Endothelial cell (in vitro differentiated cells): ENCODE measurements at places on chromosomes 11 and 22.
A peak's percentile ranks its signal among the peaks of the same experiment; 100 is the strongest.

GRCh38 chr11:125343718-125344131 lies 152.3 kb downstream of the FEZ1 start:
- H3K4me1 ChIP-seq: peaks cover 47% of the 10 kb centered on the region
- peaks cover 10% of the 10 kb centered on the region for H3K36me3 ChIP-seq
- DNase-seq: no peak

DNA sequence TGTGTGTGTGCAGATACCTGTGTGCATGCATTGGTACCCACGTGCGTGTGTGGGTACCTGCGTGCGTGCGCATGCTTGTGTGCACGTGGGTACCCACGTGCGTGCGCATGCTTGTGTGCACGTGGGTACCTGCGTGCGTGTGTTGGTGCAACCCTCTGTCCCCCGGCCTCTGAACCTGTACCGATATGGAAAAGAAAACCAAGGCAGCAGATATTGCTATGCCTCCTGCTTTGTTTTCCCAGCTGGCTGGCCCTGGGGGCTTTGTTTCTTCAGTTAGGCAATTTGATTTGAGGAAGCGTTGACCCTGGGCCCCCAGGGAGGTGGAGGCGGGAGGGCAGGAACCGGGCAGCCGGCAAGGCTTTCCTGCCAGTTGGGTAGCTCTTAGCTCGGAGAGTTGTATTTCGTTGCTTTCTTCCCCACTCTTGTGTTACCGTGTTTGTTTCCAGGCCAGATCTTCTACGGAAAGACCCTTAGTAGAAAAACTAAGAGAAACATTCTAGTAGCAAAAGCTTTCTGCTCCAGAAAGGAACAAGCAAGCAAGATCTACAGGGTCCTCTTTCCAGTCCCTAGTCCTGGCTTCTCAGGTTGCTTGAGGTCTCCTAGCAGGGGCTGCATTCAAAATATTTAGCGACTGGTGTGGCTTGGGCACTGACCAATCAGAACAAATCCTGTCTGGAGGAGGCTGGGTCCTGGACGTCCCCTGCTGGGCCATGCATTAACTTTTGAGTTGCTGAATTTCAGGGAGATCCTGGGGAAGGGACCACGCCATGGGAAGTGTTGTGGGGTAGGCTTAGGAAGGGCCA lies 26.3 kb upstream of the SORL1-AS1 start:
- H3K4me1 ChIP-seq: peaks cover 49% of the 10 kb centered on the region
- H3K27me3 ChIP-seq: peaks cover 4% of the 10 kb centered on the region
- H3K27ac ChIP-seq: peak overlapping the region; percentile 87

- no peak overlapping the region for H3K27ac ChIP-seq
- no peak for DNase-seq
These were observed 60.4 kb upstream of the UBASH3B start for GRCh38 chr11:122594986-122595645.

DNA sequence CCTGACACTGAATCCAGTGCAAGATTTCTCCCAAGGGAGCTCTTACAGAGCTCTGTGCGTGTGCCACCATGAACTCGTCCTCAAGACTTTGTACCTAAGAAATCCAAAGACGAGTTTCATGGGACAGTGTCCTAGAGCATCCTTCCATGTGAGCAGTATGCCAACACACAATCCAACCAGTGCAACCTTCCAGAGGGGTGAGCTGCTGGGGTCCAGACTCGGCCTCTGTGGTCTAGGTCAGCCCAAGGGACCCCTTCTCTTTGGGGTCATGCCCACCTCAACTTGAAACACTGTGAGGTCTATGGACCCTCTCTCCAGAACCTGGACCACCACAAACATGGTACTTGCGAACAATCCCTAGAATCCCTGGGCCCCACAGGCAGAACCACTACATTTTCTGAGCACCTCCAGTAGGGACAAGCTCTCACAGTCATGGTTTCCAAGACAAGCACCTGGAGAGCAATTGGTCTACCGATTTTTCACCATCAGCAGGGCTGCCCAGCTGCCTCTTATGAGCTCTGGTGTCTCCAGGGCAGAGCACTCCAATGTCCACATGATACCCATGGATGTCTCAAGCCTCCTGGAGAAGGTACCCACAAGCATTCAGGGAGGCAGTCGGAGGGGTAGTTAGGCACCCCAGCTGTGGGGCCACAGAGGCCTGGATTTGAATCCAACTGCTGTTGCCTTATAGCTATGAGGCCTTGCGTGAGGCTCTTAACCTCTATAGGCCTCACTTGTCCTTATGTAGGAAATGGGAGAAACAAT lies 7.7 kb downstream of the CHST1 start:
- peak overlapping the region; percentile 31 for H3K4me3 ChIP-seq
- peak overlapping the region; percentile 86 for H3K27ac ChIP-seq
- no peak for DNase-seq

DNA sequence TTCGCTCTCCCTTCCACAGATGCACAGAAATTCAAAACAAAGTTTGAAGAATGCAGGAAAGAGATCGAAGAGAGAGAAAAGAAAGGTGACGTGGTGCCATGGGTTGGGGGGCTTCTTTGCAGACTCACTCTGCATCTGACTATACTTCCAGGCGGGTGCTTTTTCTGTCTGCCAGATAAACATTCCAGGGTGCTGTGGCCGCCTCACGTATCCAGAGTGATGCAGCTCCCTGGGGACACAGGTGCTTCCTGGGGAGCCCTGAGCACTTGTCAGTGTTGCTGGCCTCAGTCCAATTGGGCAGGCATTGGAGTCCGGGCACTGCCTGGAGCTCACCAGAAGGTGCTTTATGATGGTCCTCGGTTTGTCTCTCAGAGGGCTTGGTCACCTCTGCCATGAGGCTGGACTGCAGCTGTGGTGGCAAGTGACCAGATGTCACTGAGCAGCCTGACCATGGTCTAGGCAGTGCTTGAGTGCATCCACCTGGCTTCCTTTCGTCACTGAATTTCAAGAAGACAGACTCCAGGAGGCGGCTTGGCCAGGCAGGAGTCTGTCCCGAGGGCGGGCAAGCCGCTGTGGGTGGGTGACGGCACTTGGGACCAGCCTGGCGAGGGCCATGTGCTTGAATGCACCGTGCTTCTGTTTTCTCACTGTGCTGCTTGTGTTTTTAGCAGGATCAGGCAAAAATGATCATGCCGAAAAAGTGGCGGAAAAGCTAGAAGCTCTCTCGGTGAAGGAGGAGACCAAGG lies 5.1 kb upstream of the ZDHHC8 start:
- H3K4me3 ChIP-seq: no peak overlapping the region
- no peaks in the 10 kb centered on the region for H3K4me1 ChIP-seq
- no peak for DNase-seq
- peaks cover 24% of the 10 kb centered on the region for H3K36me3 ChIP-seq
- H3K27ac ChIP-seq: no peak overlapping the region

DNA sequence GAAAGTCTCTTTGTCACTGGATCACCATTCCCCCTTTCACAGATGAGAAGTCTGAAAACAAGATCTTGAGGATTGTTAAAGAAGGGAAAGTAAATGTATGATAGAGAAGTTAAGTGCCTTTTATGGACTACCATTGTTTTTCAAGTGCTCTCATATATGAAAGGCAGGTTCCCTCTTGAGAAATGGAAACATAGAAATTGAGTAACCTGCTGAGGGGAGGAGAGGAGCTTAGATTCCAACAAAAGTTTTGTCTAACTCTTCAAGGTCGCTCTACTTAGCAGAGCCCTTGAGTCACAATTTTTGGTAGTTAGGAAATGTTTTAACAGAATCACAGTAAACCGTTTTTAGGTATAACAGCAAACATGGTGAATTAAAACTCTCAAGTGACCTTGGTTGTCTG lies 80.1 kb downstream of the SVIP start:
- no peak overlapping the region for H3K27ac ChIP-seq
- H3K4me1 ChIP-seq: peaks cover 8% of the 10 kb centered on the region
- H3K4me3 ChIP-seq: no peak overlapping the region
- H3K27me3 ChIP-seq: no peaks in the 10 kb centered on the region
- H3K36me3 ChIP-seq: no peaks in the 10 kb centered on the region

GRCh38 chr11:1597331-1597993 lies 632 bp downstream of the KRTAP5-2 start:
- no peak for DNase-seq
- H3K27me3 ChIP-seq: no peaks in the 10 kb centered on the region
- H3K36me3 ChIP-seq: no peaks in the 10 kb centered on the region
- peak overlapping the region; percentile 15 for H3K4me3 ChIP-seq
- no peak overlapping the region for H3K27ac ChIP-seq
- peaks cover 25% of the 10 kb centered on the region for H3K4me1 ChIP-seq

DNA sequence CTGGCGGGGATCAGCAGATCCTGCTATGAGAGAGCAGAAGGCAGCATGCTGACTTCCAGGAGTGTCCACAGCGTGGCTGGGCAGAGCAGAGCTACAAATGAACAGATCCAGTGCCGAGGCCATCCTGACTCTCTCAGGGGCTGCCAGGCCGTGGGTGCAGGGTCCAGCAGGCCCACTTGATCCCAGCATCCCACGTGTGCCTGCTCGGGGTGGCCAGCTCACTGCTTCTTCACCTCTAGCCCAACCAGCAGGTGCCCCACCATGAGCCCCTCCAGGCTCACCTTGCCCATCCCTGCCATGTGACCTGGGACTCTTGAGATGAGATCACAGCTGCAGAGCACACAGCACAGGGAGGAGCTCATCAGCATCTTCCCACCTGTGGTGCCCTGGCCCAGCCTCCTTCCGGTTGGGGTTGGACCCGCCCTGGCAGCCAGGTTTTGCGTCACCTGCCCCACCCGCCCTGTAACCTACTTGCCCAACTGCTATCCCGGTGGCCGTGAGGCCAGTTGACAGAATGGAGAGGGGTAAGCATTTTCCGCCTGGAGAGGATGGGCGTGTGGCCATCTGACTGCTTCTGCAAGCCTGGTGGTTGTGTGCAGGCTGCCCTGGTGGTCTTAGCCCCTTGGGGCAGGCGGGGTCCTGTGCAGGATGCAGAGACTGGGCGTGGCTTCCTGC lies 11.0 kb downstream of the TANGO2 start:
- no peak overlapping the region for H3K4me3 ChIP-seq
- H3K4me1 ChIP-seq: peaks cover 2% of the 10 kb centered on the region
- no peak for DNase-seq
- no peak overlapping the region for H3K27ac ChIP-seq
- H3K36me3 ChIP-seq: no peaks in the 10 kb centered on the region
- H3K27me3 ChIP-seq: peaks cover 6% of the 10 kb centered on the region

DNA sequence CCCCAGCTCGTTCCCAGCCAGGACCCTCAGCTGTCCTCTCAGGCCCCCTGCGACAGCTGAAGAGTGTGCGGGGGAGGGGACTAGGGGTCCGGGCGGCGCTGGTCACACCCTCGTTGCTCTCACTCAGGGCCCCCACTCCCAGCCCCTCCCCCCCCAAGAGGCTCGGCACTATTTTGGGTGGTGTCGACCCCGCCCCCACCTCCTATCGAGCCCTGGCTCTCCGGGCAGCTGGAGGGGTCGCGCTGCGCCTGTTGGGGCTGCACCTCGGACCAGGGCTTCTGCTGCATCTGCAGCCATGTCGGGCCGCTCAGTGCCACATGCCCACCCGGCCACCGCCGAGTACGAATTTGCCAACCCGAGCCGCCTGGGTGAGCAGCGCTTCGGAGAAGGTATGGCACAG lies at the start of gene HSPB2:
TSS of gene HSPB2 (plus strand) at position 200 of the 400 bp plus-strand sequence. CDS start at position 296, 96 bp downstream.
- no peak for DNase-seq
- peaks cover 14% of the 10 kb centered on the region for H3K4me1 ChIP-seq
- H3K27ac ChIP-seq: no peak within 1 kb of the TSS
- H3K4me3 ChIP-seq: no peak within 1 kb of the TSS
- peaks cover 6% of the 10 kb centered on the region for H3K27me3 ChIP-seq

- H3K4me3 ChIP-seq: no peak overlapping the region
- H3K27me3 ChIP-seq: no peaks in the 10 kb centered on the region
- H3K27ac ChIP-seq: no peak overlapping the region
- no peaks in the 10 kb centered on the region for H3K4me1 ChIP-seq
- no peaks in the 10 kb centered on the region for H3K36me3 ChIP-seq
- no peak for DNase-seq
These were observed 165.2 kb upstream of the RAG2 start for GRCh38 chr11:36763187-36763586.

- peaks cover 2% of the 10 kb centered on the region for H3K4me1 ChIP-seq
- H3K36me3 ChIP-seq: no peaks in the 10 kb centered on the region
- no peak overlapping the region for H3K27ac ChIP-seq
- H3K27me3 ChIP-seq: peaks cover 2% of the 10 kb centered on the region
These were observed 31.6 kb upstream of the SHANK2 start for GRCh38 chr11:71283971-71284441.

GRCh38 chr11:81080476-81080875 lies 1639.6 kb upstream of the TENM4 start:
- no peak for DNase-seq
- H3K4me1 ChIP-seq: no peaks in the 10 kb centered on the region
- no peak overlapping the region for H3K4me3 ChIP-seq

DNA sequence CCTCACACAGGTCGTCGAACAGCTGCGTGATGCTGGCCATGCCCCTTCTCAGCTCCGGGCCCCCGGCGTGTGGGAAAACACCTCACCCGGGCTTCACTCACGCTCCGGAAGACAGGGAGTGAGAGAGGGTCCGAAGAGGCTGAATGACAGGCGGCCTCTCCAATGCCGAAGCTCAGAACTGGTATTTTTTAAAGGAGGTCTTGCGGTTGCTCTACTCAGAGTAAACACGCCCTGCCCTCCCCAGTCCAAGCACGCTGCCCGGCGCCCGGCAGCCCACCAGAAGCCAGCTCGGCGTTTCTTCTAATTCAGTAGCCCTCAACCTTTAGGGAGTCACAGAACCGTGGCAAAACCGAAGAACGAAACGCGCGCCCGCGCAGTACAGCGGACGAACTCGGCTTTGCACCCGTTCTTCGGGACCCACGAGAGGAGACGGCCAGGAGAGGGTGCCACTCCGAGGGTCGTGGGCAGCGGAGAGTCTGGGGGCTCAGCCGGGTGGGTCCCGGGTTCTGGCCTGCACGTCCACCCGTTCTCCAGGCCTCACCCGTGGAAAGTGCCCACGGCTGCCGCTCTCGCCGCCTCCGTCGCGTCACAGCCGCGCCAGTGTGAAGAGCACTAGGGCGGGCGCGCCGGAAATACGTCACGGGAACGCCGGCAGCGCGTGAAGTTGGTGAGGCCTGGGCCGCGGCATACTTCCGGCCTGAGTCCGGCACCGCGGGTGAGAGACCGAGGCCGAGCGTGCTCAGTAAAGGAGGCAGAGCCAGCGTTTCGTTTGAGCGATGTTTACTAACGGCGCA lies at the start of gene TUBGCP6:
TSS of gene TUBGCP6 (minus strand) at position 604 of the 794 bp plus-strand sequence. CDS start at position 40, 564 bp downstream.
- DNase-seq: peak; percentile 91
- H3K36me3 ChIP-seq: no peaks in the 10 kb centered on the region
- peak within 1 kb of the TSS; percentile 98 for H3K4me3 ChIP-seq
- peaks cover 22% of the 10 kb centered on the region for H3K4me1 ChIP-seq
- peak within 1 kb of the TSS; percentile 99 for H3K27ac ChIP-seq
- peaks cover 9% of the 10 kb centered on the region for H3K27me3 ChIP-seq

- H3K36me3 ChIP-seq: peaks cover 13% of the 10 kb centered on the region
- DNase-seq: no peak
- H3K4me1 ChIP-seq: peaks cover 53% of the 10 kb centered on the region
- H3K4me3 ChIP-seq: peak overlapping the region; percentile 80
These were observed 3.1 kb upstream of the TMA7B start for GRCh38 chr22:39956932-39957664.

- H3K4me3 ChIP-seq: no peak overlapping the region
- no peaks in the 10 kb centered on the region for H3K36me3 ChIP-seq
- peaks cover 5% of the 10 kb centered on the region for H3K27me3 ChIP-seq
These were observed 734.3 kb downstream of the BRD1 start for GRCh38 chr22:49093192-49093880.

DNA sequence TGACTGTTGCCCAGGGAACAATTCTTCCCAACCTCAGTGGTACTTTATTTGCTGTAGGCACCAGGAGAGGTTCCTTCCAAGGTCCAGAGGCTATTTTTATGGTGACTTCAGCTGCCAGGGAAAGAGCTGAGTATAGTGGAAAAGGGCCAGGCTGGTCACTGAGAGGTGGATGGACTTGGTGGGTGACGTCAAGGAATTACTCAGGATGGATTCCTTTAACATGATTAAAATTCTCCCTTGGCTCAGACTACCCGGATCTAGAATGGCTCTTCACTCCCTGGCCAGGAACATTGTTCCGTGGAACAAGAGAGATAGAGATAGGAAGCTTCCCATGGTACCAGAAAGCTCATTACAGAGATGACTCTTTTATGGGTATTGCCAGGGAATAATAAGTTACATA lies 8.7 kb upstream of the CALCA start:
- no peaks in the 10 kb centered on the region for H3K36me3 ChIP-seq
- peaks cover 2% of the 10 kb centered on the region for H3K4me1 ChIP-seq
- H3K4me3 ChIP-seq: no peak overlapping the region
- no peaks in the 10 kb centered on the region for H3K27me3 ChIP-seq
